ENCODE measurements at places on chromosomes 2 and 18.

GRCh38 chr2:203811491-203812221, 55.9 kb upstream of the CTLA4 start:
- no peak for DNase-seq

DNA sequence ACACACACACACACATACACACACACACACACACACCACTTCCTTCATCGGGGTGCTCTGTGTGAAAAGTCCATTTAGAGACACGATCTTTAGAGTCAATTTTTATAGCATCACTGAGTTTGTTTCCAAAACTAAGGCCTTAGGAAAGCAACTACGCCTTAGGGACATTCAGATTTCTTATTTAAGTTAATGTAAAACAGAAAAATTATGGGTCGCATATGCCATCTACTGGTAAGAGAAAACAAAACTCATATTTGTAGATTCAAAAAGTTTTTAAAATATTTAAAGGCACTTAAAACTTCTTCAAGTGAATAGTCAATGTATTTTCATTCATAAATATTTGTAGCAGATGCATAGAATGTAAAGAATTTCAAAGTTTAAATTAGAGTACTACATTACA, 166.2 kb downstream of the ATAD2B start:
- no peak for DNase-seq

DNA sequence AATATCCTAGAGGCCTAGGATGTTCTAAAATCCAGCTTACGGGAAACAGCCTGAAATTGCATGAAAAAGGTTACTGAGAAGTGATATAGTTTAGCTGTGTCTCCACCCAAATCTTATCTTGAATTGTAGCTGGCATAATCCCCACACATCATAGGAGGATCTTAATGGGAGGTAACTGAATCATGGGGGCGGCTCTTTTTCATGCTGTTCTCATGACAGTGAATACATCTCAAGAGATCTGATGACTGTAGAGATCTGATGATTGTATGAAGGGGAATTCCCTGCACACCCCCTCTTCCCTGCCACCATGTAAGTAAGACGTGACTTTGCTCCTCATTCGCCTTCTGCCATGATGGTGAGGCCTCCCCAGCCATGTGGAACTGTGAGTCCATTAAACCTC, 385.6 kb upstream of the ID2 start:
- no peak for DNase-seq

DNA sequence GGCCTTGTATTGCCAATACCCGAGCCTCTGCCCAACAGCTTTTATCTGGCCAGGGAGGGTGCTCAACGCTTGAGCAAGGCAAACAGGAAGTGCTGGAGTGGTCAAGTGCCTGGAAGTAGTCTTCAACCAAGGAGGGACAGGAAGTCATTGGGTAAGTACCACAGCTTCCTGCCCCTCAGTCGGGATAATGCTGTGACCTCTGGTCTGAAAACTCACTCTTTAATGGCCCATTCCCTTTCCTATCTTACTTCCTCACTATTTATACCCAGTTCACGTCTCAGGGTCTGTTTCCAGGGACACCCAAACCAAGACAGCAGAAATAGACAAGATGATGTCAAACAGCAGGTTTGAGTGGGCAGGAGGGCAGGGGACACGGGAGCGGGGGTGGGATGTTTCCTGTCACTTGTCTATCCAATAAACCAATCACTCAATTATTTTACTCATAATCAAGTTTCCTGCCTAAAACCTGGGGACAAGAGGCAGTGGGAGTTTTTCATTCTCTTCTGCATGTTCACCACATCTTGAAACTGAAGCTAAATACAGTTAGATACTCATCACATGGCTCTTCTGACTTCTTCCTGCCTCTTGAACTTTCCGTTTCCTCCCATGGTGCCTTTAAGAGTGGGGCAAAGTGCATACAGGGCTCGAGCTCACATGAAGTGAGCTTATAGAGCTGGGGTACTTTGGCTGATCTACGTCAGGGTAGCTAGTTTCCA, 68.9 kb upstream of the CAB39 start:
- DNase-seq = no peak

- DNase-seq = no peak
These were observed 9.3 kb downstream of the HDAC4 start for GRCh38 chr2:239391286-239392071.

- DNase-seq = no peak
These were observed 54.1 kb downstream of the LPIN2 start for GRCh38 chr18:2958819-2959298.

DNA sequence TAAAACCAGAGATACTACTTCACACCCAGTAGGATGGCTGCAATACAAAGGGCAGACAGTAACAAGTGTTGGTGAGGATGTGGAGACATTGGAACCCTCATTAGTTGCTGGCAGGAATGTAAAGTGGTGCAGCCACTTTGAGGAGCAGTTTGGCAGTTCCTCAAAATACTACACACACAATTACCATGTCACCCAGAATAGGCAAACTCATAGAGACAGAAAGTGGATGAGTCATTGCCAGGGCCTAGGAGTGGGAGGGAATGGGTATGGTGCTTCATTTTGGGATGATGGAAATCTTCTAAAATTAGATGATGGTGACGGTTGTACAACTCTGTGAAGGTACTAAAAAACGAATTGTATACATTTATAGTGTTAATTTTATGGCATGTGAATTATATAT, 54.8 kb downstream of the ATP9B start:
- DNase-seq = no peak

DNA sequence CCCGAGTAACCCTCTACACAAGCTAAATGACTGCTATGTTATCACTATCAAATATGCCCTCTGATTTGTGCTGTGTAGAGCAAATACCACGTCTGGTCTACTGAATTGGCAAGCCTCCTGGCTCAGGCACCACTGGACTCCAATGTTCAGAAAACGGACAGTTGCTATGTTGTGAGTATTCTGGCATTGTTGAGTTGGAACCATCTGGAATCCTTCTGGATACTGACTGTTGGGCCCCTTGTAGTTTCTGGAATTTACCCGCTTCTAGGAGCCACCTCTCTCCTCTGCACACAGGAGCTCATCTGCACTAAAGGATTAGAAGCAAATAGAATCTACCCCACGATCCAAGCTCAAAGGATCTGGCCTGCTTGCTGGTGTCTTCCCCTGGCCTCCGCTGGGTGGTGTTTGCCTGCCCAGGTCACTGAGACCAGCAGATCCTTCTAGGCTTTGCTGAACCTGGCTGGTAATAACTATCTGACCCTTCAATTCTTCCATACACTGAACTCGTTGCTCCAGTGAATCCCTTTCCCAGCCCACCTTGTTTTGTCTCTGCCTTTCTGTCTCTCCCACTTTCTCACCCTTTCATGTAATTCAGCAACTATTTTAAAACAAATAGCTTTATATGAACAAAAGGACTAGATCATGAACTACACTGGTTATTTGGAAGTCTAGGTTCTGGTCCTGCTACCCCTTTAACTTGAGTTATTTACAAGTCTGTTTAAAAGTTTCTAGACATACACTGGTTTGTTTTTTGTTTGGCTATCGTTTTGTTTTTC, 2.1 kb upstream of the HAAO start:
- DNase-seq = no peak

DNA sequence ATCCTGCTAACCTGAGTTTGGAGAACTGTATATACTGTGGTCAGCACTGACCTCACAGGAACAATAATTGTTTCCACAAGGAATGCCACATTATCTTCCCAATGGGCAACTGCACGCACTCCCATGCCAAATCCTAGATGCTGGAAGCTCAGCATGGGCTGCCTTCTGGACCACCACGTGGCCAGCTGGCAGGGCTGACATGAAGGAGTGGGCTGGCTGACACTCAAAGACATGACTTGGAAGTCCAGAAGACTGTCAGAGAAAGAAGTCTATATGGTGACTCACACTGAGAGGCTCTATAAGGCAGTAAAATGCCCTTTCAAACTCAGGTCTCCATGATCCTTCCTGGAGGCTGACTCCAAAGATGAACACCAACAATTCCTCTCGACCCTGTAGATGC, 98.4 kb upstream of the RNF152 start:
- no peak for DNase-seq

- no peak for DNase-seq
These were observed 1.6 kb downstream of the PRKAG3 start for GRCh38 chr2:218829868-218830451.

DNA sequence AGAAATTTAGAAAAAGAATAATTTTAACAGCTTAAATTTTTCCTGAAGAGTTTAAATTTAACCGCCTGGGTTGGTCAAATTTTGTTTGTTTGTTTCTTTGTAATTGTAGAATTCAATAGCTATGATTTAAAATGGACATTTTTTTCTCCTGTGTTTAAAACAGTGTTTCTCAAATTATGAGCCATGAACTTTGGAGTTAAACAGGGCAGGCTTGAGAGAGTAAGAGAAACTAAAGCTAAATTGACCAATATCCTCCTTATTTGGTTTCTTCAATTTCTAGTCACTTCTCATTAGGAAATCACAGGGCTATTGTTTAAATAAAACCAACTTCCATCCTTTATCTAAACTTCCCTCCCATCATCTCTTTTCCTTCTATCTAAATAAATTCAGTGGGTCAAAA, 21.9 kb downstream of the FN1 start:
- no peak for DNase-seq

GRCh38 chr2:118945881-118946280, 3.9 kb downstream of the MARCO start:
- no peak for DNase-seq

- no peak for DNase-seq
These were observed 26.9 kb upstream of the KCTD1 start for GRCh38 chr18:26574958-26575864.

- DNase-seq = no peak
These were observed 502.2 kb upstream of the ZEB2 start for GRCh38 chr2:145021962-145022665.

DNA sequence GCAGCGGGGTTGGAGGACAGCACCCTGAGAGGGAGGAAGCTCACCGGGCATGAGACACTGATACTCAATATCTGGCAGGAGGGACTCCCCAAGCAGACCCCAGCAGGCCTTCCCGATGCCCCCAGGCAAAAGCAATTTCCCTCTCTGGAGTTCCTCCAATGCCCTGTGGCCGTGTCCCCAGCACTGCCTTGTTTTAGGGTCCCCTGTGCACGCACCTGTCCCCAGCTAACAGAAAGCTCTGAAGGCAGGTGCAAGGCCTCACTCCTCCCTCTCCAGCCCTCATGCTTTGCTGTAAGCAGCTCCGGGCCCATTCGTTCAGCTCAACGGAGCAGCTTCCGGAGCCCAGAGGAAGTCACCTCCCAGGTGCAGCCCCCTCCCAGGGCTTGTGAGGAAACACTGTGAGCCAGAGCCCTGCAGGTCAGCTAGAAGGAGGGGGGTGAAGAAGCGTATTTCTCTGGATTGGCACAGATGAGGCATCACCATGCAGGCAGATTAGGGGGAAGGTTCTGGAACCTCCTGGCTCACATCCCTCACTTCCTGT, 50.3 kb upstream of the ID2 start:
- no peak for DNase-seq

GRCh38 chr2:204239411-204240165, 303.0 kb downstream of the ICOS start:
- no peak for DNase-seq

DNA sequence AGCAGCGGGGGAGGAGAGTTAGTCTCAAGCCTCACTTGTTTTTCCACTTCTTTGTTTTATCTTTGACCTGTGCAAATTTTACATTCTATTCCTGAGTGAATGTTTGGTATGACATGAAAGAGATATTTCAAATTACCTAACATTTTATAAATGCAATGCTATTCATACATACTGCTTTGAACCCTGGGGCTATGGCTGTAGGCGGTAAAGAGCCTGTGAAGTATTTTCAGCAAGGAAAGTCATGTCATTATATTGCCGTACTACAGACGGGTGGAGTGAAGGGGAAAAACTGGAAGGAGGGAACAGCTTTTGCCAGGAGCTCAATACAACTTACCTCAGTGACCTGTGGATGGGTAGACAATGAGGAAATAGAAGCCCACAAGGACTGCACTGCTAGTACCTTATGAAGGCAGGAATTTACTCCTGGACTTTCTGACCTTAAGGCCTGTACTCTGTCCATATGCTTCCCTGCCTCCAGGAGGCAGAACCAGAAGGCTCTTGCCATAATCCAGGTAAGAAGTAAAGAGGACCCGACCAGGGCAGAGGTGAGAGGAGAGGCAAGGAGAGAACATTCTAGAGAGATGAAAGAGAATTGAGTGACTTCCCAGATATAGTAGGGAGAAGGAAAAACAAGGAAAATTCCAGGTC, 28.4 kb upstream of the TET3 start:
- no peak for DNase-seq

GRCh38 chr2:228548230-228548629, 366.7 kb upstream of the SPHKAP start:
- DNase-seq = no peak

DNA sequence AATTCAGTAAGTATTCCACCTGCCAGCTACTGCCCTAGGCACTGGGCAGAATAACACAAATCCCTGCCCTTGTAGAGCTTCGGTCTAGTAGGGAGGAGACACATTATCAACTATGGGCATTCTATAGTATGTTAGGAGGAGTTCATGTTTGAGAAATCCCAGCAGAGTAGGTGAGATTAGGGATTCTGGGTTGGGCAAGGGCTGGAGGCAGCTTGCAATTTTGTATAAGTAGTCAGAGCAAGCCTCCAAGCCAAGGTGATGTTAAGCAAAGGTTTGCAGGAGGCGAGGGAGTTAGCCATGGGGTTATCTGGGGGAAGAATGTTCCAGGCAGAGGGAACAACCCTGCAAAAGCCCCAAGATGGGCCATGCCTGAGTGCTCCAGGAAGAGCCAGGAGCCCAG, 187.9 kb upstream of the HS6ST1 start:
- no peak for DNase-seq

DNA sequence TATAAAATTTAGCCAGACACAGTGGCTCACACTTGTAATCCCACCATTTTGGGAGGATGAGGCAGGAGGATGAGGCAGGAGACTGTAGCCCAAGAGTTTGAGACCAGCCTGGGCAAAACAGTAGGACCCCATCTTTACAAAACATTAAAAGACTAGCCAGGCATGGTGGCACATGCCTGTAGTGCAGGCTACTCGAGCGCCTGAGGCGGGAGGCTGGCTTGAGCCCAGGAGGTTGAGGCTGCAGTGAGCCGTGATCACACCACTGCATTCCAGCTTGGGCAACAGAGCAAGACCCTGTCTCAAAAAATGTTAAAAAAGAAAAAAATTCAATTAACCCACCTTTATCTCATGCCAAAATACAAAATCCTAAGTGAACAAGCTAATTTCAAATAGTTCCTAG, 4.0 kb downstream of the REV1 start:
- no peak for DNase-seq

DNA sequence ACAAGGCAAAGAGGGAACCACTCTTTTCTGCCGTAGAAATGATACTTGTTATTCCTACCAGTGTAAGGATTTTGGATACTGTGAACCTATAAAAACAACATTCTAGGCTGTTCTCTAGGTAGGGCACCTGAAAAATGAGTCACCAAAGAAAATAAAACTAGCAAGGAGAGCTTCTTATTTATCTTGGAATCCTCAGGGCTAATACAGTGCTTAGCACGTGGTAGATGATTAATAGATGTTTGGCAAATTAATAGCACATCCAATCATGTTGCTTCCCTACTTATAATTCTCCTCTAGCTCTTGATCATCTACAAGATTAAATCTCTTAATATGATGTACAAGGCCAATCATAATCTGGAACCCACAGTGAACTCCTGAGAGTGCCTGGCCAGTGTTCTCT, 73.1 kb downstream of the AAK1 start:
- no peak for DNase-seq

- no peak for DNase-seq
These were observed 12.9 kb upstream of the DPP4 start for GRCh38 chr2:162086904-162087303.
